ENCODE measurements at places on chromosomes 3 and 15.

GRCh38 chr3:107970993-107971580 is 119.7 kb downstream of the CD47 start:
- no peak for DNase-seq

DNA sequence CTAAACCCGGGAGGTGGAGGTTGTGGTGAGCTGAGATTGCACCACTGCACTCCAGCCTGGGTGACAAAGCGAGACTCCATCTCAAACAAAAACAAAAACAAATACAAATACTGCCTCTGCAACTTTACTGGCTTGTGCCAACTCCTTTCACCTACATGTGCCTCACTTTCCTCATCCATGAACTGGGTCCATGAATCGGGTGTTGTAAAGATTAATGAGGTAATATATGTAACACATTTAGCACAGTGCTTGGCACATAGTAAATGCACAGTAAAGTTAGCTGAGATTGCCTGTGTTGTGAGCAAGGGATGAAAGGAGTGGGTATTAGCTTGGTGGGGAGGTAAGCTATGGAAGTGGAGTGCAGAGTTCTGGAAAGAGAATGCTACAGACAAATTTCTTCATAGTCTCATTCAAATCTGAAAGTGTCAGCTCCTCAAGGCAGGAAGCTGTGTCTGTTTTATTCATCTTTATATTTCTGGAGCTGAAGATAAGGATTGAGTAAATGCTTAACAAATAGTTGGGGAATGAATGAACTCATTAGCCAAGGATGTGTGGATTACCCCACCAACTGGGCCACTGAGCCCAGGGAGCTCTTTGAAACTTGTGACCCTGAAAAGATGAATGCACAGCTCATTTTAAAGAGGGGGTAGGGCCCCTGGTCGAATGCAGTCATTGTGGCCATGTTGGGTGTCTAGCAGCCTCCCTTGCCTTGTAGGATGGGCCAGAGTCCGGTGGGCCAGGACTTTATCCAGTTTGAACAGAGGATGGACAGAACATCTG is 7.7 kb upstream of the CDCP1 start:
- DNase-seq, result no peak

DNA sequence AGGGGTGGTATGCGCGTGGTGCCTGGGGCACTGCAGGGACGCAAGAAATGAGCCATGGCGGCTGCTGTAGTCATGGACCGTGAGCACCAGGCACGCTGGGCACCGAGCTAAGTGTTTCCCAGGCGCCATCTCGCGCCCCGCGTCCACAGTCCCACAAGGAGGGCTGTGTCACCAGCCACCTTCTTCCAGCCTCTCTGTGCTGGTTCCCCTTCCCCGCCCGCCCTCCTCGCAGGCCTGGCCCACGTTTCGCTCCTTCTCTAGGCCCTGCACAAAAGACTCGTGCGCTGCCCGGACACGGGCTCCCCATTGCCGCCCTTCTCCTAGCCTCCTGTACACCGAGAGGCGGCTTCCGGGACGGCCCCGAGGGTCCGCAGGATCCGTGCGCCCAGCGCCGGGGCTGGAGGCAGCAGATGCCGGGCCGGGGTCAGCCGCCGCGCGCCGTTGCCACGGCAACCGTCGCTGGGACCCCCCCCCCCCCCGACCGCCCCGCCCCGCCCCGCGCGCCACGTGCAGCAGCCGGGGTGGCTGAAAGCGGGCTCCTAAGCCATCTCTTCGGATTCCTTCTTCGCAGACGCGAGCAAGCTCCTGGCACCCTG is 113.4 kb downstream of the SRGAP3 start:
- DNase-seq, result no peak

DNA sequence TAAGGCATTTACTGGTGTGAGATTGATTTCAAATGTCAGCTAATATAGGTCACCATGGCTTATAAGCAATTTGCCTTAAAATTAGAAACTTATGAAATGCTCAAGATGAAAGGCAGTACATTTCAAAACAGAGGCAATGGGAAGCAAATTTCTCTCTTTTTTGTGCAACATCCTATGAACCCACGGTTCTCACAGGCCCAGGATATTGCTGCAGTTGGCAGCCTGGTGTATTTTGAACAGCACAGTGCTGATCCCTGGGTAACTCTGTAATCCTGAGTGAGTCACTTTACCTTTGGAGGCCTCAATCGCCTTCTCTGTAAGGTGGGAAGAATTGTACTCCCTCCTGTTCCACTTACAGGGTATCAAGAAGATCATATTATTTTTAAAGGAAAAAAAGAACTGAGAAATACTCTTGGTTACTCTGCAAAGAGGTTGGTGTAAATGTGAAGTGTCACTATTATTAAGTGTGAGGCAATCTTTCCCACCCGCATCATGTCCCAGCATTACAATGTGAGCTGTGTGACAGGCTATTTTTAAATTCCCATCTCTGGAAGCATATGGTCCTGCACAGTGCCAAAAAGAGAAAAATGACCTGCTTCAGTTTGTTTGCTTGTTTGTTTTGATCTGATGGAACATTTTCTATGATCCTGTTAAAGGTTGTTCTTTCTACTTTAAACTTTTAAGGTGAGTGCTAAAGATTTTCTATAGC is 190.1 kb upstream of the LPP start:
- no peak for DNase-seq

GRCh38 chr15:59247364-59247763 is 40.7 kb downstream of the LDHAL6B start:
- no peak for DNase-seq

GRCh38 chr3:171986176-171986575 is 53.2 kb upstream of the FNDC3B start:
- DNase-seq, result no peak

- no peak for DNase-seq
Observed at GRCh38 chr3:150451329-150452048, 43.4 kb downstream of the TSC22D2 start.

- no peak for DNase-seq
Observed at GRCh38 chr3:61872077-61872706, 310.8 kb downstream of the PTPRG start.

DNA sequence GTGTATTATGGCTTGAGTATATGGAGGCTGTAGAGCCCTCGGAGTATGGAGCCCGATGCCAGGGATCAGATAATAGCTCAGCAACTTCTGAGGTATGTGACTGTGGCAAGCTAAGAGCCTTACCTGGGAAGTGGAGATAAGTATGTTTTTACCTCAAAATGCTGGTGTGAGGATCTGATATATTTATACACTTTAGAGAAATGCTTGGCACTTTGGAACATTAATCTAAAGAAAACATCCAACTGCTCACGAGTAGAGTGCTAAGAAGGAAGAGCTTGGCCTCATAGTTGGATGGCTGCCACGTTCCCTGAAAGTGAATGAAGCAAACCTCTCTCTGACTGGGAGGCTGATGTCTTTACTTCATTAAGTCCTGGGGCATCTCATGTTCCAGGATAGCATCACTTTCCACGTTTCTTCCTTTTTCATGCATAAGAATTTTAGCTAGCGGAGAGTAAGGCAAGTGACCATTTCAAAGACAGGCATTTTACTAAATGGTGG is 58.9 kb upstream of the GOLGA8J start:
- no peak for DNase-seq

- no peak for DNase-seq
Observed at GRCh38 chr3:12995389-12996180, 77.6 kb downstream of the IQSEC1 start.

DNA sequence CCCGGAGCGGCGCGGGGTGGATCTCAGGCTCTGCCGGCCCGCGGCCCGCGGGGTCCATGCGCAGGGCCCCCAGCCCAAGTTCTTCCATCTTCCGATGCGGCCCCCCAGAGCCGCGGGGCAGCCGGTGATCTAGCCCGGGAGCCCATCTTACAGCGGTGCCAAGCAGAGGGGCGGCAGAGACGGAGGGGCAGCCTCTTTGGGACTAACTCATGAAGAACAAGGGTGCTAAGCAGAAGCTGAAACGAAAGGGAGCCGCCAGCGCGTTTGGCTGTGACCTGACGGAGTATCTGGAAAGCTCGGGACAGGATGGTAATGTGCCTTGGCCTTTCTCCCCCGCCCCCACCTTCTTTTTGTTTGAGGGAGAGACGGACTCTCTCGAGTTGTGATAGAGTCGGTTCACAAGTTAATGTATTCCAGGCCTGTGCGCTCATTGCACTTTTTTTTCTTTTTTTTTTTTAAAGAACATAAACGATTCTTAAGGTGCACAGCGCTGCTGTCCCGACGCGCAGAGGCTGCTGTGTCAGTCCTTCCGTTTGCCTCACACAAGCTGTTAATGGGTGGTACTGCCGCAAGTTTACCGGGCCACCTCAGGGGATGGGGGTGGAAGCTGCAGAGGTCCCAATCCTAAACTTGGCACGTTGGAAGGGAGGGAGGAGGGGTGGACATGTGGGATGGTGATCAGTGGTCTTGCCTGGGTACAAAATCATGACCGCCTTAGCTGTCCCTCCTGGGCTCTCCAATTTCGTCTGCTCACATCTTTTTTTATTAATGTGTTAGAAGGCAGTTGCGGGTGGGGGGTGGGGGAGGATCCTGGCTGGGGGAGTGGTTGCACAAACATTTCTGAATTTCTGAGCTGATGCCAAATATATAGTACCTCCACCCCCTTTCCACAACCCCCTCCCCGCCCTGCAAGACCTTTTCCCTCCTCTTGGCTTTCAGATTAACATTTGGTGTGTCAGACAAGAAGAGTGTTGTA is 801 bp downstream of the ARHGAP31 start:
- no peak for DNase-seq

GRCh38 chr3:115428841-115429240 is 194.5 kb upstream of the GAP43 start:
- DNase-seq, result no peak

DNA sequence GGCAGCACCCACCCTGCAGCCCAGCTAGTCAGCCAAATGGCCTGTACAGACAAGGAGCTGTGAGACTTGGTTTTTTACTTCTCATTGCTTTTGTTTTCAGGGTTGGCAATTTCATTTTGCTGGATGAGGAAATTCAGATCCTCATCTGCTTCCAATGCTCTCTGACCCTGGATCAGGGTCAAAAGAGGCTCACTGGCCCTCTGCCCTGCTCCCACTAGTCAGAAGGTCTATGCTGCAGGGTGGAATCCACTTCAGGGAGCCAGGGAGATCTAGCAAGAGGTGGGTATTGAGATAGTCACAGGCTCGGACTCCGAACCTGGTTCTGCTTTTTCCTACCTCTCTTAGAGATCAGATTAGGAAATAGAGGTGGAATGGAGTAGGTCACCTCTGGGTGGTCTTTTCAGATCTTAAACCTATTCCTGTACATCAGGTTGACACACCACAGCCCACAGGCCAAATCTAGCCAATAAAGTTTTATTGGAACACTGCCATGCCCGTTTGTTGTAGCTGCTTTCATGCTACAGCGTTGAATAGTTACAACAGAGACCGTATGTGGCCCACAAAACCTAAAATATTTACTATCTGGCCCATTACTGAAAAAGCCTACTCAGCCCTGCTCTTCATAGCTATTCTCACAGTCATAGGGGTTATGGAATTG is 26.4 kb upstream of the GLCE start:
- no peak for DNase-seq

GRCh38 chr3:50417637-50418033 is 58.3 kb upstream of the TMEM115 start:
- DNase-seq, result no peak

GRCh38 chr15:37137221-37137620 is 36.9 kb upstream of the MEIS2 start:
- DNase-seq, result no peak

- DNase-seq, result no peak
Observed at GRCh38 chr3:177563792-177564191, 366.5 kb upstream of the TBL1XR1 start.

DNA sequence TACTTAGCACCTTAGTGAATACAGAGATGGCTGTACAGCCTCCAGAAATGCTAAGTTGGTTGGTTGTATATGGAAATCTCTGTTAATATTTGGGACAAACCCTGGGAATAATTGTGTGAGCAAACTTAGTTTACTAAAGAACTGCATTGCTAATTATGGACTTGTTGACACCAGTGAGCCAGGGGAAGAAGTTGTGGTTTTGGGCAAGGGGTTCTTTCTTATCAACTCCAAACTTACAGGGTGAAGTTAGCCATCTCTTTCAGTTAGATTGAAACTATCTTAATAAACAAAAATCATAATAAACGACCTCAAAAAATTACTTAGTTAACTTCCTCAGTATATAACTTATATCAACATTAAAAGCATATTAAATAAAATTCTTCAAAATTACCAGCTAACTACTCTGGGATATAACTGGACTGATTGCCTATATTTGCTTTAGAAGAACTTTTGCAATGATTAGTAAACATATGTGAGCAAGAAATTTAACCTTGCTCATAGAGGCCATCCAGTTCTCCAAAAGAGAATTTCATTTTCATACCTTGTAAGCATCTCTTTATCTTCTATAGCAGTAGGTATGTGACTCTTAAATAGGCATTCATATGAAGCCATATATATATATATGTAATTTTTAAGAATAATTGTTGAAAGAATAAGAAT is 24.7 kb downstream of the MBNL1 start:
- DNase-seq, result no peak

DNA sequence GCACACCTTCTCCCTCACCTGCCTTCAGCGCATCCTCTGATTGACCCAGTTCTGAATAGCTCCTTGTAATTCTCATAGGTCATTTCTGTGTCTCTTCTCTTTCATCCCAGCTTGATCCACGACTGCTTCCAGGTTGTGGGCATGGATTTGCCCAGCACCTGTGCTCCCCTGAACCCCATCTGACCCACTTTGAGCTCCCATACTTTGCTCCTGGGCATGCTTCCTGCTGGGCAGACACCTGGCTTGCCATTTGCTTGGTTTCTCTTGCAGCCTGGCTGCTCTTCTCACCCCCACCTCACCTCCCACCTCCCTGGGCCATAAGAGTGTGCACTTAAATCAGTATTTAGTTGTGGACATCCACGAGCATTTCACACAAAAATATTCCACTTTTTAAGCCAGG is 635.5 kb downstream of the TBL1XR1 start:
- no peak for DNase-seq

DNA sequence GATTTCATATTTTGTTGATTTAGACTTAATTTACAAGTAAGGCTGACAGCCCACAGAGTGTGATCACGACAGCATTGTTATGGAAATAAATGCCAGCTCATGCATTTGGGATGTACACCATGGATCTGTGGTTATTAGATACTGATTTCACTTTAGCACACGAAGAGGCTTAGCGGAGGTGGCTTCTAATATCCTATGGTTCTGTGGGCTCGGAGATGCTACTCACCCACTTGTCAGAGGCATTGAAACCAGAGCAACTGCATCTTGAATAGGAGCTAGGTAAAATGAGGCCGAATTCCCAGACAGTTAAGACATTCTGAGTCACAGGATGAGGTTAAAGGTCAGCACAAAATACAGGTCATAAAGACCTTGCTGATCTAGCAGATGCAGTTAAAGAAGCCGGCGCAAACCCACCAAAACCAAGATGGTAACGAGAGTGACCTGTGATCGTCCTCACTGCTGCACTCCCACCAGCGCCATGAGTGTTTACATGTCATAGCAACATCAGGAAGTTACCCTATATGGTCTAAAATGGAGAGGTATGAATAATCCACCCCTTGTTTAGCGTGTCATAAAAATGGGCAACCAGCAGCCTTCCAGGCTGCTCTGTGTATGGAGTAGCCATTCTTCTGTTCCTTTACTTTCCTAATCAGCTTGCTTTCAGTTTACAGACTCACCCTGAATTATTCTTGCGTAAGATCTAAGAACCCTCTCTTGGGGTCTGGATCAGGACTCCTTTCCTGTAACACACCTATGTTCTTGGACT is 117.5 kb downstream of the PGPEP1L start:
- no peak for DNase-seq

GRCh38 chr15:67115586-67115969 is 50.2 kb downstream of the SMAD3 start:
- DNase-seq, result no peak

- DNase-seq, result no peak
Observed at GRCh38 chr3:183293966-183294365, 40.9 kb downstream of the B3GNT5 start.

- DNase-seq, result no peak
Observed at GRCh38 chr3:185402561-185402960, 39.6 kb downstream of the MAP3K13 start.

GRCh38 chr3:114506591-114507300 is 212.9 kb downstream of the TIGIT start:
- no peak for DNase-seq

Data from esophagus squamous epithelium (tissue), 5 donors.